ENCODE measurements at places on chromosomes 16 and 17.

DNA sequence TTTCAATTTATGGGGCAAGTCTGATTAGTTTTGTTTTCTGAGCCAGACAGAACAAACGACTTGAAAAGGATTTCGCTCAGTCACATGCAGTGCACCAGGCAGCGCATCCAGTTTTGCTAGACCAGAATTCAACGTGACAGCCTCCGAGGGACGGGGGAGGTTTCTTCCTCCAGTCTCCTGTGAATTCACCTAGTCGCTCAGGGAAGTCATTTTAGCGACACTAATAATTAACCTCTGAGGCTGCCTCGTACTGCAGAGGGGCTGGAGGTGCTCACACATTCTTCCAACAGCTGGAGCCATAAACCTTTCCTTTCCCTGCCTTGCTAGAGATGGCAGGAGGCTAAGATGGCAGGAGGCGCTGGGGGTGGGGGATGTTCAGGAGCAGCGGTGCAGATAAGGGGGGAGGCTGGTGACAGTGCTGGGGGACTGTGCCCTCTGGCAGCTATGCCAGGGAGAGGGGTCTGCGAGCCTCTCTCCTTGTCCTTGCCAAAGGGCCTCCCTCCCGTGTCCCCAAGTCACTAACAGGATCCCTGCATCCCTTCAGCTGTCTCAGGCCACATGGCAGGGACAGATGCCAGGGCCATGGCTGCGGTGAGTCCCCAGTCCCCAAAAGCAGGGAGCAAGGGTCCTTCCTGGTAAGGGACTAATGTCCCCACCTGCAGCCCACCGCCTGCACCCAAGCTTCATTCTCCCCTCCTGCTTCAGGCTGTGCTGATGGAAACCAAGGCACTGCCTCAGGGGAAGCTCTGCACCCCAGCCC, 24.0 kb downstream of the MXRA7 start:
- no peak for DNase-seq

GRCh38 chr17:78803186-78803845, 21.2 kb upstream of the CYTH1 start:
- DNase-seq = peak; percentile 67

DNA sequence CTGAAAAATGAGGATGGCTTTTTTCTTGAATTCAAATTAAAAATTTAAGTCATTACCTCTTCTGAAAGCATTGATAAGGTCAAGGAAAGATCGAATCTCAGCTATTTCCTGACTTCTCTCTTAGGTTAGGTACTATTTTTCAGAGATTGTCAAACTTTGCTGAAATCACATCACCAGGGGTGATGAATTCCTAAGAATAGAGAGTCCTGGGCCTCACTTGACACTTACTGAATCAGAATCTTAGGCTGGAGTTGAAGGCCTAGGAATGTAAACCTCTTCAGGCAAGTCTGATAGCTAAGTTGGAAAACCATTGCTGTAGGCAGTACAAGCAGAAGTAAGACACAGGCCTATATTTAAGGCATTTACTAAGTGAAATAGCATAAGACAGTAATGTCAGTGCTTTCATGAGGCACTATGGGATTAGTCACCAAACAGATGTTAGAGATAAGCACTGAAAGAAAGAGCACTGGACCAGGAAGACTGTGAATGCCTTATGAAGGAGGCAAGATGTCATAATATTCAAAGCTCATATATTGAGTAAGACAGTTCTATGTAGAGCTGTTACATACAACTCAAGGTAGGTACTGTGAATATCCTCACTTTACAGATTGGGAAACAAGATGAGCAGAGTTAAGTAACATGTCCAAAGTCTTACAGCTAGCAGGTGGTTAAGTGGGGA, 21.5 kb downstream of the DCAF7 start:
- no peak for DNase-seq

DNA sequence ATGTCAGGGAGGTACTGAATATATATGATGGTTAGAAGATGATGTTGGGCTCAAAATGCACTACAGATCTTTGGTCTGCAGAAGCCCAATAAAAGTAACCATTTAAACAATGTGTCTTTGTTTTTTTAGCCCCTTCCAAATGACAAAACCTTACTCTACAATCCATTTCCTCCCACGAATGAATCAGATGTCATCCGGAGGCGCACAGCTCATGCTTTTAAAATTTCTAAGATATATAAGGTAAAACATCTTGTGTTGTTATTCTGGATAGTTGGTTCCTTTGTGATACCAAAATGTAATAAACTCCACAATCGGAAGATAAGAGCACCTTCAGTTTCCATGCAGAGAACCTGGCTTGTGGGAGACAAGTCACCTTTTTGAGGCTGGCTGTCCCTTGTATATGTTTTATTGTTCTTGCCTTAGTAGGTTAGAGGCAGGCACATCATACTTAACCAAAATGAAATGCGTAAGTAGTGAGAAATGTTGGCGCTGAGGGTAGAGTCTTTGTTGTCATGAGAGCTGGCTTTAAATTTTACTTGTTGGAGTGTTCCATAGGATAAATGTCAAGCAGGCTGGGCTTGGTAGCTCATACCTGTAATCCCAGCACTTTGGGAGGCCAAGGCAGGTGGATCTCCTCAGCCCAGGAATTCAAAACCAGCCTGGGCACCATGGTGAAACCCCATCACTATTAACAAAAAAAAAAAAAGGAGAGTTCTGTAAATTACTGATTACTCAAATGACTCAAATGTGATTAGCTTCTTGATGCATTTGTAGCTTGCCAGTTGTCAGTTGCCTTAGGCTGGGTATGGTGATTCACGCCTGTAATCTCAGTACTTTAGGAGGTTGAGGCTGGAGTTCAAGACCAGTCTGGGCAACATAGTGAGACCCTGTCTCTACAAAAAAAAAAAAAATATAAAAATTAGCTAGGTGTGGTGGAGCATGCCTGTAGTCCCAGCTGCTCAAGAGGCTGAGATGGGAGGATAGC, 19.7 kb upstream of the SNTB2 start:
- no peak for DNase-seq

DNA sequence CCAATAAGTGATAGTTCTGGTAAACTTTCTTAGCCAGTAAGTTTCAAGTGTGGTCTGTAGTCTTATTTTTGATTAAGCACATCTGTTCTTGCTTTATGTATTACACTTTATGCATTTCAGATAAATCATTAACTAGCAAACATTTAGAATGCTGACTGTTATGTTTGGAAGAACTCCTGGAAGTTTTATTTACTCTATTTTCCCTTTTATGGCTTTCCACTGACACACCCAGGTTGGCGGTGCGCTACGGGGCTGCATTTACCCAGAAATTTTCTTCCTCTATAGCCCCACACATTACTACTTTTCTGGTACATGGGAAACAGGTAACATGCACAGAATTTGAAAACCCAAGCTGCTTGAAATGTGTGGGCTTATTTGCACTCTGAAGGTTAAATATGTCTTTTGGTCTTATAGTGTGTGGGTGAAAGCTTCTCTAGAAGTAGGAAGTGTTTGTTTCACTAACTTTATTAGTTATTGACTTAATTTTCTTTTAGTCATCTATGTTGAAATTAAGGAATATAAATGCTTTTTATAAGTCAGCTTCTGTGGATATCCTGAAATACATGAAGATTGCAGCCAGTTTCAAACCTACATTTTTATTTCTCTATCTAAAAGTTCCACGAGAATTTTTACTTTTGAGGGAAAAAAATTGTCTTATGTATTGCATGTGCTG, 203.7 kb downstream of the PHKB start:
- DNase-seq = no peak

DNA sequence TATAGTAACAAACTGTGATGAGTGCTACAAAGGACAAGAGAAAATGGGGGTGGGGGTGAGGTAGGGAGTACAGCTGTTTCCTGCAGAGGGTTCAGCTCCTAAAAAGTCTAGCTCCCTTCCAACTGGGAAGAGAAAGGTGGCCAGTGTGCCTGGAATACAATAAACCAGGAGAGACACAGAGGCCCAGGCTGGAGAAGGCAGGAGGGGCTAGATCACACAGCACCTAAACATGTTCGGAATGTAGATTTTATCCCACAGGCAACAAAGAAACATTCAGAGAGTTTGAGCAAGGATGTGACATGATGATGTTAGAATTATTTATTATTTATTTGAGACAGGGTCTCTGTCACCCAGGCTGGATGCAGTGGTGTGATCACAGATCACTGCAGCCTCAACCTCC, 10.2 kb downstream of the TEX2 start:
- no peak for DNase-seq

DNA sequence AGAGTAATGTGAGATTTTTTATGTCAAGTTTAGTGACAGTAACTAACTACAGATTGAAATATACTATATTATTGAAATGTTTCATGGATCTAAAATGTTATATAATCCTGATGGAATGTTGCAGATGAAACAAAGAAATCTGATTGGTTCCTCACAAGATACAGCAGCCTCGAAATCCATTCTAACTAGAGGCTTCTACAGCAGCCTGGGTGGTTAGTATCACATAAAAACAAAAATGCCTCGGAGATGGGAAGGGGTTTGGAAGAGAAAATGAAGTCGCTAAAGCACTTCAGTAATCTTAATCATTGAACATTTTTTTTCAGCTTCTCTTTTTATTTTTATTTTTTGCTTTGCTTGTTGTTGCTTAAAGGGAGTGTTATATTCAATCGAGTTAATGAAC, 75.2 kb downstream of the TANC2 start:
- DNase-seq = no peak

DNA sequence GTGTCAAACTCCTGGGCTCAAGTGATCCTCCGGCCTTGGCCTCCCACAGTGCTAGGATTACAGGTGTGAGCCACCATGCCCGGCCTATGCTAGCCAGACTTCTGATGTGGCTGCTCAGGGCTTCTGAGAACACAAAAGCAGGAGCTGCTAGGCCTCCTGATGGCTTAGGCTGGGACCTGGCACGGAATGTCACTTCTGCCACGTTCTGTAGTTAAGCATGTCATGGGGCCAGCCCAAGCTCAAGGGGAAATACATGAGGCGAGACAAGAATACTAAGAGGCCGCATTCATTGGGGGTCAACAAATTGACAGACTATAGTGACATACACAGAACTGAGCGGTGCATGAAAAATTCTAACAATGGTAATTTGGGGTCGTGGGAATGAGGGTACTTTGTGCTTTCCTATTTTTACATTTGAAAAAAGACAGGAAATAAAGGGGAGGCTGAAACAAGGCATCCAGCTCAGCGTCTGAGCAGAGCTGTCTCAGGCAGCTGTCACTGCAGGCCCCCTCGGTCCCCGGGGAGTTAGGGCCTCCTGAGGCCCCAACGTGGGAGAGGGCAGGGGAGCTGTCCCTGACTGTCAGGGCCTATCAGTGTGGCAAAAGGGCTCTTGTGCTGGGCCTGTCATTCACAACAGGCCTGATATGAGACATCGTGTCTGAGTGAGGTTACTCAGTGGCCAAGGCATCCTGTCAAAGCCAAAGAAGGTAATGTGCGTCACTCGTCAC, 26.4 kb downstream of the CFAP20 start:
- no peak for DNase-seq

DNA sequence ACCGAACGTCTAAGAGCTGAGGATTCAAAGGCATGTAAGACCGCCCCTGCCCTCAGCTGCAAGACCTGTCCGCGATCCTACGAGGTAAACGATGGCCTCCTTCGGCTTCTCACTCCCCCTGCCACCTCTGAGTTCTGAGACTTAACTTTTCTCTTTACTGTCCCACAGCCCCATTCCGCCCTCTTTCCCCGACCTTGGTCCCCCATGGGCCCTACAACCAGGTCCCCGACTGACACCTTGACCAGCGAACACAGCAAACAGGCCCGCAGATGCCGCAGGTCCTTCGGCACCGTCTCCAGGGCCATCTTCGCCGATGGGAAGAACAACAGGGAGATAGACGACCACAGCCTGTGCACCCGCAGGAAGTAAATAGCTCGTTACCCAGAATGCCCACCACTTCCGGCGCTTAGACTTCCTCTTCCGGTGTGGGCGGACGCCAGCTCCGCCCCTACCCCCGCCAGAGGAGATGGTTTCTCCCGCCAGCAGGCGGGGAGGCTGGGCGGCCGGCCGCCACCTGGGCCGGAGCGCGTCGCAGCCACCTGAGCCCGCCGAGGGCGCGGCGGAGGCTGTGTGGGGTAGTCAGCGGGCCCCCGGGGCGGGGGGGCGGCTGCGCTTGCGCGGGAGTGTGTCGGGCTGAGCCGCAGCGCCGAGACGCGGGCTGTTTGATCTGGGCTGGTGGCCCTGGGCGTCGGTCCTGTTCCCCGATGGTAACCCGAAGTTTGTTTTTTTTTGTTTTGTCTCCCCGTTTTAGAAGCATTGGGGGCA, at the start of gene SUPT4H1:
Gene SUPT4H1 (minus strand): TSS at position 371 of the 765 bp plus-strand sequence. CDS start 66 bp downstream, at position 305.
- peak; percentile 95 for DNase-seq

Measured in aorta (tissue), 5 donors.